ENCODE measurements at places on chromosomes 2 and 18.

DNA sequence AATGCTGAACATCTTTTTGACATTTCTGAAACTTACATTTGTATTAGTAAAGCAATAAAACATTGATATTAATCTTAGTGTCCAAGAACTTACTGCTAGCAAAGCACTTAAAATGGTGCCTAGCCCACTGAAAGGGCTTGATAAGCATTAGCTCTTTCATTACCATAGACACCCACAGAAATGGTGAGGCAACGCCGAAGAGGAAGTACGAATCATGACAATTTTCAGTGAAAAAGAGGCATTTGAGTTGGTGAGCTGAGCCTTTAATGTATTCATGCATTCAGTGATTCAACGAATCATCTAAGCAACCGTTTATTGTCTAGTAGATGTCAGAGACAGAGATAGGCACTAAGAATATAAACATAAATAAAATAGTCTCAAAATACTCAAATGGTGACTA is 101.1 kb downstream of the PIGN start:
- no peak for DNase-seq

GRCh38 chr2:443741-444140 is 155.8 kb upstream of the ALKAL2 start:
- DNase-seq = no peak

DNA sequence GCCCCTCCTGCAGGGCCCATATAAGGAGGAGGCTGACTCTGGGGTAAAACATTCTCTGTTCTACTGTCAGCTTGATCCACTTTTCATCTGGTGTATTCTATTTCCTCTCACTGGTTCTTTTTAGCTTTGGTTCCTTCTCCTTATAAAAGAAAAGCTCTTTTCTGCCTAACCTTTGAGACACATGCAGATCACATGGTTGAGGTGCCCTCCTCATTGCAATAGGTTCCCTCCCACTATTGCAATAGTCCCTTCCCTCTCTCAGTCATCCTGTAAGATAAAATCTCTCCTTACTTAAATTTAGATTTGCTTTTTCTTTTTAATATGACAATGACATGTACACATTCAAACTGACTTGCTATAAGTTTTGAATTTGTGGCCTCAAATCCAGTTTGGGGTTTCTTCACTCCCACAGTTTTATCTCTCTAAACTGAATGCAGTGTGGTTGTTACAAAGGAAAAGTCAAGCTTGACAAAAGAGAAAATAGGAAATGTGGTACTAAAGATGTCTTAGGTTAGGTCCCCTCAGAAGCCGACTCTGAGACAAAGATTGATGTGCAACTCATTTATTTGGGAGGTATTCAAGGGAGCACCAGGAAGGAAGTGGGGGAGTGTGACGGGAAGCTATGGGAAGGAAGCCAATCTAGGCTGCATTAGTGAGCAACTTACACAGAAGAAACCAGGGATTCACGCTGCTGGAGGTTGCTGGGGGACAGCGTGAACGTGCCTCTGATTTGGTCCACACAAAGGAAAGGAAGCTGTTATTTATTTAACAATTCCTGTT is 127.6 kb upstream of the LINC00305 start:
- no peak for DNase-seq

GRCh38 chr18:51537487-51537886 is 340.0 kb upstream of the MEX3C start:
- no peak for DNase-seq

DNA sequence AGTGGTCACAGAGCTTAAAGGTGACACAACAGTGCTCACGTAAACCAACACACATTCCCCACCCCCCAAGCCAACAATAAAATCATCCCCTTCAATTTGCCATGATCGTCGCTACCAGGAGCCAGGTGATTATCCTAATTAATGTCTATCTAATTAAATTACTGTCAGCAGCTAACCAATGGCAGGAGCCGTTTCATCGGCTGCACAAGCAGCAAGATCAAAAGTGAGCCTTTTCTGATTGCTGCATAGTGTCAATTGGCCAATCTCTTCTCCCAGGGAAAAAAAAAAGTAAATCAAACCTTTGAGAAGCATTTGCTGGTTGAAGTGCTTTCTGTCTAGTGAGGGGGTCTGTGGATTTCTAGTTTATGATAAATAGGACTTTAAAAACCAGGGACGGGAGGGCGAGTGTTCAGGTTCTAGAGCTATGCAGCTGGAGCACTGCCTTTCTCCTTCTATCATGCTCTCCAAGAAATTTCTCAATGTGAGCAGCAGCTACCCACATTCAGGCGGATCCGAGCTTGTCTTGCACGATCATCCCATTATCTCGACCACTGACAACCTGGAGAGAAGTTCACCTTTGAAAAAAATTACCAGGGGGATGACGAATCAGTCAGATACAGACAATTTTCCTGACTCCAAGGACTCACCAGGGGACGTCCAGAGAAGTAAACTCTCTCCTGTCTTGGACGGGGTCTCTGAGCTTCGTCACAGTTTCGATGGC is at the start of gene TBR1:
Gene TBR1, plus strand, starts transcription at position 311 of the 721 bp plus-strand sequence. Its CDS starts 114 bp downstream, at position 425.
- no peak for DNase-seq

DNA sequence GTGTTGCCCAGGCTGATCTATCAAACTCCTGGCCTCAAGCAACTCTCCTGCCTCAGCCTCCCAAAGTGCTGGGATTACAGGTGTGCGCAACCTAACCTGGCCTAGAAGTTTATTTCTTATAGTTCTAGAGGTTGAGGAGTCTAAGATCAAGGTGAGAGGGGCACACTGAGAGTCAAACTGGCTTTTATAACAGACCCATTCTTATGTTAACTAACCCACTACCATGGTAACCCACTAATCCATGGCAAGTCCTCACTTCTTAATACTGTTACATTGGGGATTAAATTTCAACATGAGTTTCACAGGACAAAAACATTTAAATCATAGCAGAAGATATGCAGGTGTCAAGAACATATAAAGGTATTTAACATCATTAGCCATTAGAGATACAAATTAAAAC is 50.6 kb downstream of the MDH1 start:
- DNase-seq = no peak

- no peak for DNase-seq
These were observed 133.8 kb upstream of the NT5C1B start for GRCh38 chr2:18723219-18723618.

DNA sequence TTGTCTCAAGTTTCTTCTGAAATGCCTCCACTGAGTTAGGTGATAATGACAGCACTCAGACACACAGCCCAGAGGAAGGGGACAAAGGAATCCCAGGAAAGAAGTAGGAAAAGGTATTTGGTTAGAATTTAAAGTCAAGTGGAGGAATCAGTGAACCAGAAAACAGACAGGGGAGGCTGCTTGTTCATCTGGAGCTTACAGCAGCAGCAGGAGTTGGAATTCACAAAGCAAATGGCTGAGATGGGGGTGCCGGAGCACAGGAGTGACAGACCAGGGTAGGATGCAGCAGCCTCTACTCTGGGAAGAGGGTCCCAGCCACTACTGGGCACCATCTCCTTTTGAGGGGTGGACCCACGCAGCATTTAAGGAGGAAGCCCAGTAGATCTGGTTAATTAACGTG is 104.8 kb downstream of the ST6GAL2 start:
- no peak for DNase-seq

DNA sequence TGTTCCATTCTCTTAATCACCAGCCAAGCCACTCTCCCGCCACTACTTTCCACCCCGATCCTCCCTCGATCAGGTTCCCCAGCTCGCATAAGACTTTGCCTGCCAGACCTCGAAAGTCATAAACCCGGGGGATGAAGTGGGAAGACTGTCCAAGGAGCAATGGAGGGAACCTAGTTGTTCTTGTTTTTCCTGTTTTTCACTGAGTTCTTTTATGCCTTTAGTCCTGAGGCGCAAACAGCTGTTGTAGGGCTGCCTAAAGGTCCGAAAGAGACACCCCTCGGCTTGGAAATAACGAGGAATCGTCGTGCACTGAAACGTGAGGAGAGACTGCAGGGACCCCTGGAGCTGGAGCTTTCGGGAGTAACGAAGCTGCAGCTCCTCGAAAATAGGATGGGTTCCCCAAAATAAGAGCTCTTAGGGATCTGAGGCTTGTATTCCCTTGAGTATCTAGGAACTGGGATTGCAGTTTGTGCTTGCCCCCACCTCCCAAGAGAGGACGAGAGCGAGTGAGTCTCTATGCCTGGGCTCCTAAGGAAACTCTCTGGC is 1.7 kb upstream of the HOXD12 start:
- no peak for DNase-seq

DNA sequence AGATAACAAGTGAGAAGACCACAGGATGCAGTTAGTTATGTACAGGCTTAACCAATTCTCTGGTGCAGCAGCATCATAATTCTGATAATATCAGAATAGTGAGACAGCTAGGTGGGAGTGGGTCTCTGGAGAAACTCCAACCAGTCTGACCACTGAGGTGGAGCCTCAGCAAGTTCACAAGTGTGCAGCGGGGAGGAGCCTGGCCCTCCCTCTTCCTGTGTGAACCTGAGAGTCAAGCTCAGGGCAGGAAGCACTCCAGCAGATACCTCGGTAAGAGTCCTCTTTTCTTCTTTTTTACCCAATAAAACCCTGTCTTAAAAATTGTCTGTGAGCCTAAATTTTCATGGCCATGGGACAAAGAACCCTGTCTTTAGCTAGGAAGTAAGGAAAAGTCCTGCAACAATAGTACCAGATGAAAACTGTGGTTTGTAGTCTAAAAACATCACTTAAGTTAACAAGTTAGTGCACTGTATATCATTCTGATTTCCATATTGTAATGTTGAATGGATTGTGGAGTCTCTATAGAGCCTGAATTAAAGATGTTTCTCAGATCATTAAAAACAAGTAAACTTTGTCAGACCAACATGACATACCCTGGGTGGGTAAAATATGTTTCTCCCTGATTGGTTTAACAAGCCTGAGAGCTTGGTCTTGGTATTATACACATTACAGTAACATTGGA is 370.8 kb downstream of the TMEM182 start:
- DNase-seq = no peak

DNA sequence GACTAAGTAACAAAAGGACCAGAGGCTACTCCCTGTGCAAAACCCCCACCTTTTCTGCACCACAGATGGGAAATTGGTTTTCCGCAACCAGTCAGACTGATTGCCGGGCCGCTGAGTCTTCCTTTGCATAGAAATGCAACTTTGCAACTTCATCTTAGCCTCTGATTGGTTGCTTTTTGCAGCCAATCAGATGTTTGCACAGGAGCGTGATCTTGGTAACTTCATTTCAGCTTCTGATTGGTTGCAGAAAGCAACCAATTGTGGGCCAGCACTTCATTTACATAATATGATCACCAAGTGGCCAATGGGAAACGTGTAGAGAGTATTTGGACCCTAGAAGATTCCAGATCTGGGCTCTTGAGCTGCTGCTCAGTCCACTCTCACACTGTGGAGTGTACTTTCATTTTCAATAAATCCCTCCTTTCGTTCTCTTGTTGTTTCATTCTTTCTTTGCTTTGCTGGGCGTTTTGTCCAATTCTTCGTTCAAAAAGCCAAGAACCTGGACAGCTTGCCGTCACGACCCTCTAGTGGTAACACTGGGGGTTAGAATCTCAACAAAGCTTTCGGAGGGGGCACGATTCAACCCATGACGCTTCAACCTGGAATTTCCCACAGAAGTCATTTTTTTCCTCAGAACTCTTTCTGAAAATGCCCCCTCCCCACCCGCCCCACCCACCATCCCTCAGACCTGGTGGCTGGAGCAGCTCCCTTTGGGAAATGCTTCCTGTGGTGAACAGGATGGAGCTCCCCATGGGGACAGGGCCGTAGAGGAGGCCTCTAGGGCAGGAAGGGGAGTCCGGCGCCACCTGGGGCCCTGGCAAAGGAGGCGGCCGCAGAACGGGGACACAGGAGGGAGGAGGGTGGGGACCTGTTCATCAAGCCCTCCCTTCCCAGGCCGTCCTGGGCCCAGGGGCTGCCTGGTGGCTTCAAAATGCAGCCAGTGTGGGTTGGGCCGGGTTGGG is 31.8 kb upstream of the KCNF1 start:
- DNase-seq = no peak

- DNase-seq = no peak
These were observed 137.2 kb upstream of the CXCR4 start for GRCh38 chr2:136255127-136255526.

DNA sequence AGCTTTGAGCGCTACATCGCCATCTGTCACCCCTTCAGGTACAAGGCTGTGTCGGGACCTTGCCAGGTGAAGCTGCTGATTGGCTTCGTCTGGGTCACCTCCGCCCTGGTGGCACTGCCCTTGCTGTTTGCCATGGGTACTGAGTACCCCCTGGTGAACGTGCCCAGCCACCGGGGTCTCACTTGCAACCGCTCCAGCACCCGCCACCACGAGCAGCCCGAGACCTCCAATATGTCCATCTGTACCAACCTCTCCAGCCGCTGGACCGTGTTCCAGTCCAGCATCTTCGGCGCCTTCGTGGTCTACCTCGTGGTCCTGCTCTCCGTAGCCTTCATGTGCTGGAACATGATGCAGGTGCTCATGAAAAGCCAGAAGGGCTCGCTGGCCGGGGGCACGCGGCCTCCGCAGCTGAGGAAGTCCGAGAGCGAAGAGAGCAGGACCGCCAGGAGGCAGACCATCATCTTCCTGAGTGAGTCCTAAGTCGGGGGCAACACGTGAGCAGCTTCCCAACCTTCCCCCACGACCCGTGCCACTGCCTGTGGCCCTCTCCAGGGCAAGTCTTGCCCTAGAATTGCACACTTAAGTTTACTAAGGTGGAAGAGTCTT is 928 bp downstream of the GPR39 start:
- no peak for DNase-seq

- no peak for DNase-seq
These were observed 25.1 kb downstream of the MEIS1 start for GRCh38 chr2:66460031-66460430.

DNA sequence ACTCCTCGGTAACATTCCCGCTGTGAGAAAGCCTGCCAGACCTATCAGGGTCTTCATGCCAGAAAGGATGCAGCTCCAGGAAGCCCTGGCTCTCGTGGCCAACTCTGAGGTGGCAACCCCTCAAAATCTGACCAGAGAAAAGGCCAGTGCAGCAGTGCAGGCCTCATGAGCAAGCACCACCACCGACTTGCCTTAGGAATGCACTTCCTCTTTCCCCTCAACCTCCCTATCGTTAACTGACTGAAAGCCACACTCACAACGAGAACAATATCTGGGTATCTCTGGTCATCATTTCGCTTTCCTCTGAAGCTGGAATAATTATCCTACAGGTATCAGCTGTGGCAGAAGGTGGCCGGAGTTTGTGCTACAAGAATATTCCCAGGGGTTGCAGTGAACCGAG is 101.4 kb upstream of the POU3F3 start:
- DNase-seq = no peak

DNA sequence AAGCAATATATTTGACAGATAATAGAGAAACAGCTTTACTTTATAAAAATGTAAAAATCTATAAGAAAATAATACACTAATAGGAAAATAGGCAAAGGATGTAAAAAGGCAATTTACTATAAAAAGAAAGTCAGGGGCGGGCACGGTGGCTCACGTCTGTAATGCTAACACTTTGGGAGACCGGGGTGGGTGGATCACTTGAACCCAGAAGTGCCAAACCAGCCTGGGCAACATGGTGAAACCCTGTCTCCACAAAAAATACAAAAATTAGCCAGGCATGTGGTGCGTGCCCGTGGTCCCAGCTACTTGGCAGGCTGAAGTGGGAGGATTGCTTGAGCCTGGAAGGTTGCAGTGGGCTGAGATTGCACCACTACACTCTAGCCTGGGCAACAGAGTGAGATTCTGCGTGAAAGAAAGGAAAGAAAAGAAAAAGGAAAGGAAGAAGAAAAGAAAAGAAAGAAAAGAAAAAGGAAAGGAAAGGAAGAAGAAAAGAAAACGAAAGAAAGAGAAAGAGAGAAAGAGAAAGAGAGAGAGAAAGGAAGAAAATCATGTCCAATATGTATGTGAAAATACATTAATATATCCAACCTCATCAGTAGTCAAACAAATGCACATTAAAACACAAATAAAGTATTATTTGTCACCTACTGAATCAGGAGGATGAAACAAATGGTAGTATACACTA is 65.1 kb downstream of the ADD2 start:
- DNase-seq = no peak

GRCh38 chr2:204160989-204161388 is 224.4 kb downstream of the ICOS start:
- DNase-seq = no peak

Measured in SW 1271 (cell line).